Activated T-helper 9 cell treated with anti-CD3 and anti-CD28 coated beads, Interleukin-2, amount 50 U/mL, for 16 hours (primary cell): ENCODE measurements at places on chromosomes 7 and 10.

- no peak for DNase-seq
Measured at GRCh38 chr7:74483402-74484336, 30.0 kb downstream of the GTF2IRD1 start.

DNA sequence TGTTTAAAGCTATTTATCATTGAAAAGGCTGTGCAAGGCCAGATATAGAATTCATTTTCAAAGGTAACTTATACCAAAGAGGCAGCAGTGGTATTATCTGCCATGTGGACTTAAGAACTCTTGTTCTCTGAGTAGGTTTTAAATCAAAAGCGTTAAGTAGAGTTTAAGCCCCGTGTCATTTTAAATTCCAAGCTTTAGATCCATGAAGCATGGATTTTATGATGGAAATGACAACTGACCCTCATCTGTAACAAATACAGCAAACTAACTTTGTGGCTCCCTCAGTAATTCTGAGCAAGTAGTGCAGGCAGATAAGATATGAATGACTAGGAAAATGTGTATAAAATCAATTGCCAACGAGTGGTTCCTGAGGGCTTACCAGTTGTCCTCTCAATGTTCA, 247.0 kb downstream of the WDR11 start:
- DNase-seq, result no peak

- DNase-seq, result peak; percentile 0
Measured at GRCh38 chr10:28991333-28992270, 297.3 kb upstream of the LYZL1 start.

DNA sequence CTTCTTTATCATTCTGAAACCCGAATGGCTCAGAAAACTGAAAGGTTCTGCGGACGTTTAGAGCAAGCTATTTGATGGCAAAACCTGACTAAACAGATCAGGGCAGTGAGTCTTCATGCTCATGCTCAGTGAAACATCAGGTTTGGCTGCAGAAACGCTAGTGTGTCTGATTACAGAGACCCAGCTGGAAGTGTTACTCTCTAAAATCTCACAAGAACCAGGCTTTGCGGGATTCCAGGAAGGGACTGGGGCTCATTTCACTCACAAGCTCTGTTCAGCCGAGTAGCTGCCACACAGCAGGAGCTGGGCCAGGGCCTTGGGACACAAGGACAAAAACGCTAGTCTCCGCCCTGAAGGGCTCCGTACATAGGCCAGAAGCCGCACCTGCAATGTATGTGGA, 2.9 kb downstream of the PITRM1 start:
- DNase-seq, result no peak

GRCh38 chr7:70210200-70210935, 612.1 kb downstream of the AUTS2 start:
- no peak for DNase-seq

- no peak for DNase-seq
Measured at GRCh38 chr7:16135658-16136057, 285.7 kb downstream of the CRPPA start.

GRCh38 chr10:43702213-43702935, 53.7 kb upstream of the ZNF32 start:
- DNase-seq, result no peak

GRCh38 chr10:125049216-125049881, 107.4 kb downstream of the ZRANB1 start:
- DNase-seq, result no peak

GRCh38 chr10:4804465-4804864, 21.5 kb upstream of the AKR1E2 start:
- no peak for DNase-seq

DNA sequence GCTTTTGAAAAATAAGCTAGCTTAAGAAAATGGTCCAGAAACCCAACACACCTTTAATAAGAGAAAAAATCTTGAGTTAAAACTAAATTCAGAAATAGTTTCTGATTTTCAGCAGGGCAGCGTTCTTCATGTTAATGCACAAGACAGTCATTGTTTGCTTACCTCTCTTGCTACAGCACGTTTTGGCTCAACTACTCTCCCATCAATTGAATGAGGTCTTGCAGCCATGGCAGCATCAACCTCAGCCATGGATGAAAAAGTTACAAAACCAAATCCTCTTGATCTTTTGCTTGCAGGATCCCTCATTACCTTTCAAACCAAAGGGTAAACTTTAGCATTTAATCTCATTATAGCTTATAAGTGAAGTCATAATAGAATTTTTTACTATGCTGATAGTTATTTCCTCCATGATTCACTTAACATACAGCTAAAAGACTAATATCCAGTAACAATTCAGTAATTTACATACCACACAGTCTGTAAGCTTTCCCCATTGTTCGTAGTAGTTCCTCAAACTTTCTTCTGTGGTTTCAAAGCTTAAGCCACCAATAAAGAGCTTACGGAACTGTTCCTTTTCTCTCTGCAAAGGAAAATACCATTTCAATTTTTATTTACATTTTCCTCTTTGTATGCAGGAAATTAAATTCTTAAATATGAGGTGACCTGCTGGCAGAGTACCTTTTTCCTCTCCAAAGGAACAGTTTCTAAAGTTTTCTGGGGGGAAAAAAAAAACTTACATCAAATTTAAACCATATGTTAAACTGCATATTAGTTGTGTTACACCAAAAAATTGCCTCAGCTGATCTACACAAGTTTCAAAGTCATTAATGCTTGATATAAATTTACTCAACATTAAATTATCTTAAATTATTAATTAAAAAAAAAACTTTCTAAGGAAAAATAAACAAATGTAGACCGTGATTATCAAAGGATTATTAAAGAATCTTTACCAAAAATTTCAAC, 3.1 kb downstream of the HNRNPA2B1 start:
- no peak for DNase-seq

DNA sequence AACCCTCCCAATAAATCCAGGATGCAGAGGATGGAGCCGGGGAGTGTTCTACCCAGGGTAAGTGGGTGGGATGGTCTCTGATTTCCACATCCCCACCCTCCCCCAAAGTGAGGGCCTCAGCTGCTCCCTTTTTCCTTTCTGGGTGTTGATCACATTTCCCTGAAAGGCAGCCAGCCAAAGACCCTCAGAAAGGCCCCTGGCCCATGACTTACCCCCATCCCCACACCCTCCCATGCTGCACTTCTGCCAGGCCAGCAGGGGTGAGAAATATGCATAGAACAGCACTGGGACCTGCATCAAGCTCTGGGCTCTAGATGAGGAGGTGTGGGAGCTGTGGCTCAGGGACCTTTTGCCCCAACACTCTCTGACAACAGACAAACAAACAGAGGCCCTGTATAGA, 927.3 kb upstream of the ZNF722 start:
- no peak for DNase-seq

- no peak for DNase-seq
Measured at GRCh38 chr10:94316560-94316959, 46.2 kb downstream of the NOC3L start.

- DNase-seq, result no peak
Measured at GRCh38 chr10:126836009-126836408, 69.2 kb upstream of the DOCK1 start.

DNA sequence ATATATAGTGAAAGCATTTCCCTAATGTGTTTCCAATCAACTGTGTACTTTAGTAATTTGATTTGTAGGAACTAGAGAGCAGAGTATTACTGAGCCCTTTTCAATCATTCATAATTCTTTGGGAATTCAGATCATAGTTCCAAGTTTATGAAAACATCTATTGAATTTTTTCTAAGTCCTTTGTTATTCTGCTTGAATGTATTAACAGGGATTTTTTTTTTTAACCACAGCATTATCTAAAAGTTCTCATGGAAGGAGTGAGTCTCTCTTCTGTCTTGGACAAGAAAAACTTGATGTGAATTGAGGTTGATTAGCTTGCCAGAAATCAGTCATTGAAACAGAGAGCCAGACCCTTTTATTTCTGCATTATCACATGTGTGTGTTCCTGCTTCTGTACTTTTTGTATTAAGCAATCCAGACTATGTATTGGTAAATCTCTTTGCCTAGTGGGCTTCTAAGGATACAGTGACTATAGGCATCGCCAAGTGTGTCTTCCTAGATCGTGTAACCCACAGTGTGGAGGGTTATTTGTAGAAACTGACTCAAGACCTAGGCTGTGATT, 59.9 kb downstream of the BMPER start:
- DNase-seq, result no peak
